ENCODE measurements at places on chromosomes 4 and X.

DNA sequence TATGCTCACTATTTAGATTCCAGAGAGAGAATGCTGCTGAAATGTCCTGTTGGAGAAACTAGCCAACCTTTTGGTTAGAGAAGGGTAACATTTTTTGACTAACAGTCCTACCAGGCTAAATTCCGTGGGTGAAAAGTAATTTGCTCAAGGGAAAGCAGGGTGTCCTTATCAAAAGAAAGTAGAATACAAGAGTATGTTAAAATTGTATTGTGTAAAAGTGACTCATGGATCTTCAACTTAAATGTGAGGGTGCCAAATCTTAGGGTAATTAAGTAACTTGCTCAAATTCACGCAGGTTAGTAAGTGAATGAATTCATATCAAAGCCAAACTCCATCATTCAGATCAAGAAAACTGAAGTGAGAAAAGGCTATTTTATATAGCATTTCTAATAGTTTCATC is 81.7 kb downstream of the PCDH7 start:
- no peak for DNase-seq

- no peak for DNase-seq
These were observed 22.9 kb downstream of the PABPC4L start for GRCh38 chr4:134178706-134179105.

- no peak for DNase-seq
These were observed 95.0 kb upstream of the TBL1X start for GRCh38 chrX:9369802-9370291.

GRCh38 chr4:76679691-76680090 is 218.3 kb downstream of the SOWAHB start:
- DNase-seq = no peak

- no peak for DNase-seq
These were observed at the start of gene FAM184B for GRCh38 chr4:17781300-17782287. FAM184B (minus strand) TSS chr4:17781621; CDS start chr4:17781299, 322 bp downstream.

DNA sequence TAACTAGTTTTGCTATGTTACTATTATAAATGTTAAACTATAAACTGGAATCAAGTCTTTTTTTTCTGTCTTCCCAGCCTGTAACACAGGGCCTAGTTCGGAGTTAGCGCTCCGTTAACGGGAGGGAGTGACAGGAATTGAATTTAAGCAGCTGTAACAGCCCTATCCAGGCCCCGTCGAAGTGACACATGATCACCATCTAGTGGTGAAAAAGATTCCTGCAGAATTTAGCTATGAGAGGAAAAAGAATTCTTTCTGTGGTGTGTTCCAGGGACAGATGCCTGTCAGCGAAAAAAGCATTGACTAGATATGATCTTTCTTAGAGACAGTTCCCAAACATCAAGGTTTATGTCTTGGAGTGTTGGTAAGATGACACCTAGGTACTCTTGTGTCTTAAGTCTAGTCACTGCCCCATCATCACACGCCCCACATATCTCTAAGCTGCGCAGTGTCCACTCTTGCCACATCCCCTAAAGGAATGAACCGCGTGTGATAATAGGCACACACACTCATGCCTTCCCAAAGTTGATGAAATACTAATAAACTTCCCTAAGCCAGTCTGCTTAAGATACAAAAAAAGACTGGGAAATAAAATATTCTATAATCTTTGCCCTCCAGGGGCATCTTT is 2.1 kb downstream of the GAB3 start:
- no peak for DNase-seq

- no peak for DNase-seq
These were observed 125.7 kb downstream of the EIF4E start for GRCh38 chr4:98803251-98803650.

DNA sequence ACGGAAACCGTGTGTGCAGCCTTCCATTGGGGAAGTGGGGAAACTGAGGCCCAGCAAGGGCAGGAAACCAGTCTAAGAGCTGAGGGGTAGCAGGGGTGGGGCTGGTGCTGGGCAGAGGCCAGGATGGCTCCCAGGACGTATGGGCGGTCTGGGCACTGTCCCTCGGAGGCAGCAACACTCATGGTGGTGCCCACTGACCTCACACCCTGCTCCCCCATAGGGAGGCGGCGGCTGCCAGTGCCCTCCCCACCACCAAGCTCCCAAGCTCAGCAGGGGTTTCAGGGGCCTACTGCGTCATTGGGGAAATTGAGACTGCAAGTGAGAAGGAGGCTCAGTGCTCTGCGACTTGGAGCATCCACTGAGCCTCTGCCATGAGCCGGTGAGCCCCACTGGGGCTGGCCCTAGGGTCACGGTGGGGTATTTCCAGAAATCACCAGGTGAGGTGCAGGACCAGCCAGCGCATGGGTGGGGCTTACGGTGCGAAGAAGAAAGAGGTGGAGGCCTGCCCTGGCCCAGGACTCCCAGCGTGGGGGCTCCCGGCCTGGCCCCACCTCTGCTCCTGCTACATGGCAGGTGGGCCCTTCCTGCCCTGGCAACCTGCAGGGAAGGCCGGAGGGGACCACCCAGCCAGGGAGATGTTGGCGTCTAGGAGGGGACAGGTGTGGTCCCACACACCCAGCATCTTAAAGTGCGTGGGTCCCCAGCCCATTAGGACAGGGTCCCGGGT is 915 bp downstream of the MSANTD1 start:
- DNase-seq = no peak

DNA sequence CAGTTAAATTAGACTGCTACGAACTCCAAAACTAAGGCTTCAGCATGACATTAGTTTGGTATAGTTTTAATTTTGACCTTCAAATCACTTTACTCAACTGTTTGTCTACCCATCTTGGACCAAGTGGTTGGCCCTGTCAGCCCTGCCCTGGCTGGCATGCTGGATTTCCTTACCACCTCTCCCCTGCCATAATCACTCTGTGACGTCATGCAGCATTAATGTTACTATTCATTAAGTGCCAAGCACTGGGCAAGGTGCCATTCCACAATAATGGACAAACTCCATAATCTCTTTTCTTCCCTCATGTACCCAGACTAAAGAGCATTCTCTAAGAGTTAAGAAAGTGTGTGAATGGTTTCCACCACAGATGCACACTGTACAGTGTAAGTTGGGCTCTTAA is 277.0 kb upstream of the INTU start:
- DNase-seq = no peak

- no peak for DNase-seq
These were observed 306.1 kb upstream of the EMCN start for GRCh38 chr4:100823993-100824323.

- no peak for DNase-seq
These were observed 33.1 kb downstream of the GAB3 start for GRCh38 chrX:154717824-154718223.

- no peak for DNase-seq
These were observed 35.3 kb upstream of the VSIG4 start for GRCh38 chrX:66074920-66075879.

- no peak for DNase-seq
These were observed 797 bp downstream of the CD99L2 start for GRCh38 chrX:150897421-150898320.

DNA sequence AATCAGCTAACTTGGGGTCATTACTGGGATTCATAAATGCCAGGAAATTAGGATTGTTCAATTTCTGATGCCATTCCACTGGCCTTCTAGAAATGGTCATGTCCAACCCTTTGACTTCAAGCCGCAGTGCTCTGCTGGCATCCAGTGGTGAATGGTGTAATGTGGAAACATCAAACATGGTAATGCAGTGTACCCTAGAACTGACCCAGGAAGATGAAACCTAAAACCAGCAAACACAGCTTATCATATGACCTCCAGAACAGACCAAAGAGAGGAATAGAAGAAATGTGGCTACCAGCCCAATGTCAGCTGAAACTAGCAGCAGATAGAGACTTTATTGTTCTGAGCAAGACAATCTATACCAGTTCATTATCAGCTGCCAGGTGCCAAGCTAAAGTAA is 13.8 kb downstream of the CXCL13 start:
- DNase-seq = no peak

DNA sequence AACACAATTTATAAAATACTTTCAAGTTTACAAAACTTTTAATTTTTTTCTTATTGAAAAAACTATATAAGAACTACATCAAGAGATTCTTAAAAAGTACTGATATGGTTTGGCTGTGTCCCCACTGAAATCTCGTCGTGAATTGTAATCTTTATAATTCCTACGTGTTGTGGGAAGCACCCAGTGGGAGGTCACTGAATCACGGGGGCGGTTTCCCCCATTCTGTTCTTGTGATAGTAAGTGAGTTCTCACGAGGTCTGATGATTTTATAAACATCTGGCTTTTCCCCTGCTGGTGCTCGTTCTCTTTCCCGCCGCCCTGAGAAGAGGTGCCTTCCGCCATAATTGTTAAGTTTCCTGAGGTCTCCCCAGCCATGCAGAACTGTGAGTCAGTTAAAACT is 88.5 kb downstream of the FRAS1 start:
- no peak for DNase-seq

DNA sequence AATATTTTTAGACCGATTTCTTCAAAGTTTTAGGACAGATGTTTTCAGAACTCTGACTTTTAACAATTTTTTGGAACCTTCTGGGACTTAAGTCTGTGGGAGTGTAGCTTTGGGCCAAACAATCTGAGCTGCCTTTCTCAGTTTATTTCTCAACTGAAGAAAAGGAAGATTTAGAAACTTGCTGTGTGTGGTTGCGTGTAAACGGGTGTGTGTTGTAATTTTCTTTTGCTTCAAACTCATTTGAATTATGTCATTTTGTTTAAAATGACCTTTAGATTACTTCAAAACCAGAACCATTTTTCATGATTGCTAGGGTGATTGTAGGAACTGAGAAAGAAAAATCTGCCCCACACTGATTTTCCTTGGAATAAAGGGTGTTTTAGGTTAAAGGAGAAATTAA is 577.7 kb upstream of the GALNTL6 start:
- no peak for DNase-seq

DNA sequence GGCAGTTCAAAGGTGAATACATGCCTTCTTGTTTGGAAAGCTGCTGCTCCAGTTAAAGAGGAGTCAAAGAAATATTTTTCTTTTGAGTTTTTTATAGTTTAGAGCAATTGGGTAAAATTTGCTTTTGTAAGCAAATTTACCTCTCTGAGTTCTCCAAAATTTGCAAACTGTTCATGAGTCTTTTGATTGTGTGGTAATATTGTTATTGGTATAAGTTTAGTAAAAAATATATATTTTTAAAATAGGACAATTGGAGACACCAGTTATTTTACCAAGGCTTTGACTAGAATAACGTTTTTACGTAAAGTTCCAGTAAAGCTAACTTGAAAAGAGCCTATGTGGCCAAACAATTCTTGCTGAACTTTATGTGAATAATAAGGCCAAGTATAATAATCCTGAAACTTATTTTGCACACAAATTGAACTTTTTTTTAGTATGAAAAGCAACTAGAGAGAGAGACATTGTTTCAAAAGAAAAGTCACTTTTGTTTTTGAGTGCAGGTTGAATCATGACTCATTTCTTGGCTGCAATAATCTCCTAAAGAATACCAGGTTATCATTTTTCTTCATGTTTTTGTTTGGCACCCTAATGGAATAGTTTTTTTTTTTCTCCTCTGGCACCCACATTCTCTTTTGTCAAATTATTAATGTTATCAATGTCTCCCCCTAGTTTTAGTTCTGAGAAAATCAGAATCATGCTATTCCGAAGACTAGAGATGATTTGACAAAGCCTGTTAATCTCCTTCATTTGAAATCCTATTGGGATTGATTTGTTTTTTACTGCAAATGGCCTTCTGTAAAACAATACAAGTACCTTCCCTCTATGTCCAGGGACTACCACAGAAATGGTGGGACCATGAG is 57.1 kb downstream of the UGT2B10 start:
- no peak for DNase-seq

GRCh38 chr4:152165146-152165545 is 370.7 kb downstream of the FBXW7 start:
- DNase-seq = no peak

DNA sequence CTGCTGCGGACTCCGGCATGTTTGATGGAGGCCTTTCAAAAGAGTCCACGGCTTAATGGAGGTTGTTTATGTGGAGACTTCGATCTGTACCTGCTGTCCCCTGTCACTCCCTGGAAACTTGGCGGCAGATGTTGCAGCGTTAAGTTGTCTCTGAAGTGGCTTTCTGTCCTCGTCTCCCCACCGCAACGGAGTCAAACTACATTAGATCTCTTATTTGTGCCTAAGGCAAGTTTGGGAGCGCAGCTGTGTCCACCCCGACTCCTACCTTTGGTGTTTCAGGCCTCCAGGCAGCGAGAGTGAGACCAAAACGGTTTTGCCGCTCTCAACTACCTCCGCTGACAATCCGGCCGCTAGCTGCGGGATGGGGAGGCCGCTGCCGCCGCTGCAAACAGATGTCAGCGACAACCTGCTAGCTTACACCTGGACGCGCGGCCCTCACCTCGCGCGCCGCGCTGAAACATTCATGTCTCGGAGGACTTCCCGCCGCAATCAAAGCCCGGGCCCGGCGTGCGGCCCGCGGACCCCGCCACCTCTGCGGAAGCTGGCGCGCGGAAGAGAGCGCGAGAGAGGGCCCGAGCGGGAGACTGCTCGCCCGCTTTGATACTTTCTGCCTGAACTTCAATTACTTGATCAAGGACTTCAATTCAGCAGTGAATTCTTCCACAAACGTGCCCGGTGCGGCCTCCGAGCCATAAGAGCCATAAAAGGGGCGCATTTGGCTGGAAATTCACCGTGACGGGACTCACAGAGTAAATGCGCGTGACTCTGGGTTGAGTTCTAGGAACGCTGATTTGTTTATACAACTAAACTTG is 108.4 kb downstream of the ANTXR2 start:
- no peak for DNase-seq

- DNase-seq = no peak
These were observed 129.1 kb downstream of the ARHGAP10 start for GRCh38 chr4:147860960-147861359.

DNA sequence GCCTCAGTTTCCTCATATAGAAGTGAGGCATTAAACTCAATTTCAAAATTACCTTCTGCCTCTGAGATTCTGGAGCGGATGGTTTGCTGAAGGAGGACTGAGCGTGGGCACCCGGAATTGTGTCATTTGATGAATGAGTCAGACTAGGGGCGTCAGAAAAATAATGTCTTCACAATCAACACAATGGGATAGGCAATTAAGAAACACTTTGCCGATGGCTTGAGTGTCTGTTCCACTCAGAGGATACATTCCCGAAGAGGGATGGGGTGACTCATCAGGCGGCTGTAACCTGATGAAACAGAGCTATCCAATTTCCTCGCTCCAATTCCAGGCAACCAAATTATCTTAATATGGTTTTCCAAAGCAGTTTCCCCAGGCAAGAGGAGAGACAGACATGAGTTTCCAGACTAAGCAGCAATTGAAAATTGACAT is 1.2 kb upstream of the CHRNA9 start:
- no peak for DNase-seq
